ENCODE measurements at places on chromosomes 2 and 18.
A peak's percentile ranks its signal among the peaks of the same experiment; 100 is the strongest.

DNA sequence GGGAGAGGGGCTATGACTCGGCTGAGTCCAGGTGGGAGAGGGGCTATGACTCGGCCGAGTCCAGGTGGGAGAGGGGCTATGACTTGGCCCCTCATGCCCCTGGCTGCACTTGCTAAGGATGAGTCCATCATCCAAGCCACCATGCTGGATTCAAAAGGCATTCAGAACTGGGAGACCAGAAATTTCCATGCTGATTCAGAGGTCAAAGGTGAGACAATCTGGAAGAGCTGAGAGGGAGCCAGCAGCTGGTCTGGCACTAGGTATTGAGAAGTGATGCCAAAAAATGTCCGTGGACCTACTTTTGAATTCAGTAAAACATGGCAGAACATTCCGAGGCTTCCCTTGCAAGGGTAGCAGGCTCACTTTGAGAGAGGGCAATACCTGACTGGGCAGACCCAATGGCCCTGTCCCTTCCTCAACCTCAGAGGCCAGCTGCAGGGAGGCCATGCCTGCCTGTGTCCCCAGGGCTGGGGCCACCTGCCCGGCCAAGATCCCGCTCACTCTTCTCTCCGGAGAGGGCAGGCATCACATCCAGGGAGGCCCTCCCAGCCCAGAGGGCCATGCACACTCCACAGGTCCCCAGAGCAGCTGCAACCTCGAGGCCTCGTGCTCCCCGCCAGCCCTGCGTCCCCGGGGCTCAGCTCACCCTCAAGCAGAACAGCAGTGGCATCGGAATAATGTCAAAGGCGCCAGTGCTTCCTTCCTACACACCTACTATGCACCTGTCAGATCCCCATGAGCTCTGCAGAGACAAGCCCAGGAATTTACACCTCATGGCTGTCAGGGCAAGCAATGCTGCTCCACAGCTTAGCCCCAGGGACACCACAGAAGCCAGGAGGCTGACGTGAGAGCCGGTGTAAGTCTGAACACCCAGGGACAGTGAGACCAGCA is 80.2 kb upstream of the GPC1 start:
- no peaks in the 10 kb centered on the region for H3K36me3 ChIP-seq
- H3K27me3 ChIP-seq, result no peaks in the 10 kb centered on the region
- peak; percentile 10 for DNase-seq
- no peak overlapping the region for H3K27ac ChIP-seq
- H3K4me1 ChIP-seq, result no peaks in the 10 kb centered on the region

DNA sequence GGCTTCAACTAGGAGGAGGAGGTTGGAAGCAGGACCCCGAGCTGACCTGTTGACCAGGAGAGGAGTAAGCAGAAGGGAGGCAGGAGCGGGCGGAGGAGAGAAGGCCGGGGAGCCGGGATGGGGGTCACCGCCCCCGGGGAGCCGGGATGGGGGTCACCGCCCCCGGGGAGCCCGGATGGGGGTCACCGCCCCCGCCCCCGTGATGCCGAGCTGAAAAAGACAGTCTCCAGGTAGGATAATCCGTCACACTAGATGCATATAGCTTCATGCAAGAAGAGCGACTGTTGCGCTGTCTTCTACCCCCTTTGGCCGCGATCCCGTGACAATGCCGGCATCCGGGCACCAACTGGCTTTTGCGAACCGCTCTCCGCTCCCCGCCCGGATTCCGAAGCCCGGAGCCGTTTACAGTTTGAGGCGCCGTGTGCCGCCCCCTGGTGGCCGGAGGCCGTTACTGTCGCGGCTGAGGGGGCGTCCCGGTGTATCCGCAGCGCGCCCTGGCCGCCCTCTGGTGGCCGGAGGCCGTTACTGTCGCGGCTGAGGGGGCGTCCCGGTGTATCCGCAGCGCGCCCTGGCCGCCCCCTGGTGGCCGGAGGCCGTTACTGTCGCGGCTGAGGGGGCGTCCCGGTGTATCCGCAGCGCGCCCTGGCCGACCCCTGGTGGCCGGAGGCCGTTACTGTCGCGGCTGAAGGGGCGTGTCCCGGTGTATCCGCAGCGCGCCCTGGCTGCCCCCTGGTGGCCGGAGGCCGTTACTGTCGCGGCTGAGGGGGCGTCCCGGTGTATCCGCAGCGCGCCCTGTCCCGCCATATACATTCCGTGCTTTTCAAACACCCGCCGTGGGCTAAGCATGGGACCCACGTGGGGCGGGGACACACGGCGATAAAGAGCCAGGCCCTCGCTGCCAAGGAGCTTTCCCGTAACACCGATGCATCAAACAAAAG is 89.6 kb downstream of the ACTR3 start:
- H3K27me3 ChIP-seq, result no peaks in the 10 kb centered on the region
- peak; percentile 62 for DNase-seq
- no peak overlapping the region for H3K27ac ChIP-seq

- no peak overlapping the region for H3K27ac ChIP-seq
- no peaks in the 10 kb centered on the region for H3K27me3 ChIP-seq
- peak; percentile 10 for DNase-seq
Measured at GRCh38 chr2:102674836-102675235, 55.5 kb downstream of the SLC9A2 start.

GRCh38 chr2:4499316-4500030 is 796.1 kb downstream of the DCDC2C start:
- H3K27ac ChIP-seq, result no peak overlapping the region
- H3K36me3 ChIP-seq, result no peaks in the 10 kb centered on the region
- no peak overlapping the region for H3K4me3 ChIP-seq
- no peaks in the 10 kb centered on the region for H3K27me3 ChIP-seq

DNA sequence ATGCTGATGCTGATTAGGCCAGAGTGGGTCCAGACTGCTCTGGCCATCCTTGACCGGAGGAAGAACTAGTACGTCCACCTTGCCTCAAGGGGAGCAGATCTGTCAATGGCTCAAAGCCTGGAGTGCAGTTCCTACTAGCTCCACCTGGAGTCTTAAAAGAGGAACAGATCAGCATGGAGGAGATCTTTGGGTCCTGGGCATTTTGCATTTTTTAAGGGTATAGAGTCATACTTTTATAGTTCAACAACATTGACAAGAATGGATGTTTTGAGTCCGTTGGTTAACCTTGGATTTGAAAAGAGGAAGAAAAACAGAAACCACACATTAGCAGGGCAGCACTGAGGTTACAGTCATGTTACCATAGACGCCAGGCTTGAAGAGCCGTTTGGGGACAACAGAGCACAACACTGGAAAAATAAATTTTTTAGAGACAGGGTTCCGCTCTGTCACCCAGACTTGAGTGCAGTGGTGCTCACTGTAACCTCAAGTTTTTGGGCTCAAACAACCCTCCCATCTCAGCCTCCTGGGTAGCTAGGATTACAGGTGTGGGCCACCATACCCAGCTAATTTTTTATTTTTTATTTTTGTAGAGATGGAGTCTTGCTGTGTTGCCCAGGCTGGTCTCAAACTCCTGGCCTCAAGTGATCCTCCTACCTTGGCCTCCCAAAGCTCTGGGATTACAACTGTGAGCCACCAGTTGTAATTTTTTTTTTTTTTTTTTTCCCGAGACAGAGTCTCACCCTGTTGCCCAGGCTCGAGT is 78.5 kb downstream of the PRKCE start:
- peak; percentile 58 for DNase-seq
- H3K36me3 ChIP-seq, result no peaks in the 10 kb centered on the region
- H3K27me3 ChIP-seq, result no peaks in the 10 kb centered on the region

GRCh38 chr2:236173036-236173728 is 5.0 kb upstream of the GBX2 start:
- H3K36me3 ChIP-seq, result no peaks in the 10 kb centered on the region
- no peak for DNase-seq
- H3K4me1 ChIP-seq, result peaks cover 6% of the 10 kb centered on the region
- no peak overlapping the region for H3K4me3 ChIP-seq
- peaks cover 72% of the 10 kb centered on the region for H3K27me3 ChIP-seq
- no peak overlapping the region for H3K27ac ChIP-seq

- DNase-seq, result no peak
- no peak overlapping the region for H3K27ac ChIP-seq
- H3K4me3 ChIP-seq, result no peak overlapping the region
- H3K36me3 ChIP-seq, result no peaks in the 10 kb centered on the region
- H3K27me3 ChIP-seq, result no peaks in the 10 kb centered on the region
- H3K4me1 ChIP-seq, result no peaks in the 10 kb centered on the region
Measured at GRCh38 chr18:12891561-12891960, 7.5 kb upstream of the PTPN2 start.

GRCh38 chr2:132677661-132678060 is 7.7 kb upstream of the LYPD1 start:
- no peaks in the 10 kb centered on the region for H3K4me1 ChIP-seq
- H3K36me3 ChIP-seq, result no peaks in the 10 kb centered on the region
- no peak for DNase-seq
- no peak overlapping the region for H3K4me3 ChIP-seq
- no peak overlapping the region for H3K27ac ChIP-seq

GRCh38 chr2:178764097-178764496 is 43.1 kb downstream of the TTN start:
- H3K27ac ChIP-seq, result no peak overlapping the region
- H3K4me3 ChIP-seq, result no peak overlapping the region
- no peaks in the 10 kb centered on the region for H3K36me3 ChIP-seq
- no peak for DNase-seq

DNA sequence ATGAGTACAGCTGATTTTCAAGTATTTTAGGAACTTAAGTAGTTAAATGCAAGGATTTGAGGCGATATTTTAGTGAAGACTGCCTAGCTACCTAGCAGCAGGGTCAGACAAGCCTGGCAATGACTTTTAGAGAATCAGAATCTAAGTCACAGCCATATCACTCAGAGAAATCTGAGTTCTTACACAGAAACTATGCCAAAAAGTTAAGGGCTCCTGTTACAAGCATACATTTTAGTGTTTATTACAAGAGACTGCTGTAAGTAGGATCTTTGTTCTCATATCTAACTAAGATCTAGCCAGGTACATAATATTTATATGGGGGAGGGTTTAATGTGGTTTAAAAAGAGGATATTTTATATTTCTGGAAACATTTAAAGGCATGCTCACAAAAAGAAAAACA is 37.5 kb downstream of the MAP4K3 start:
- H3K36me3 ChIP-seq, result no peaks in the 10 kb centered on the region
- no peaks in the 10 kb centered on the region for H3K27me3 ChIP-seq
- H3K27ac ChIP-seq, result no peak overlapping the region
- peaks cover 12% of the 10 kb centered on the region for H3K4me1 ChIP-seq

DNA sequence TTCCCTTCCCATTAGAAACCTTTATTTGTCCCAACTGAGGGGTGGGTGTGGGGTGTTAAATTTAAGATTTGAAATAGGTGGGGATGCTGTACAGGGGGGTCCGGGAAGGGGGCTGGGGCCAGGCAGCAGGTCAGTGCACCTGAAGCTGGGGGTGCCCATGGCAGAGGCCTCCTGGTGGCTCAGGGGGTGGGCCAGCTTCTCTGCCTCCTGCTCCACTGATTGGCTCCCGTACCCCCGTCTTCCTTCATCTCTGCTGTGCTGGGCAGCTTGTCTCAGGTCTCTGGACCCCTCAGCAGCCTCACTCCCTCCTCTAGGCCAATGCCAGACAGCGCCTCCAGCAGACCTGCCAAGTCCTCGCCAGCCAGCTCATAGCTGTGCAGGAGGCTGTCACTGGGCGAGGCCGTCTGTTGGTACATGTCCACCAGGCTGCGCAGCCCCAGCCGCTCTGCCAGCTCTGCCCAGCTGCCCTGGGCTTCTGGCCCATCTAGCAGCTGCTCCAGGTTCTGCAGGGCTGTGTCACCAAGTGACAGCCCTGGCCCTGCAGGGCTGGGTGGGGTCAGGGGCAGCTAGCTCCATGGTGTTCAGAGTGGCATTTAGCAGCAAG is 2.0 kb upstream of the ANKRD62 start:
- no peaks in the 10 kb centered on the region for H3K36me3 ChIP-seq
- no peak overlapping the region for H3K27ac ChIP-seq
- no peak for DNase-seq
- no peak overlapping the region for H3K4me3 ChIP-seq

DNA sequence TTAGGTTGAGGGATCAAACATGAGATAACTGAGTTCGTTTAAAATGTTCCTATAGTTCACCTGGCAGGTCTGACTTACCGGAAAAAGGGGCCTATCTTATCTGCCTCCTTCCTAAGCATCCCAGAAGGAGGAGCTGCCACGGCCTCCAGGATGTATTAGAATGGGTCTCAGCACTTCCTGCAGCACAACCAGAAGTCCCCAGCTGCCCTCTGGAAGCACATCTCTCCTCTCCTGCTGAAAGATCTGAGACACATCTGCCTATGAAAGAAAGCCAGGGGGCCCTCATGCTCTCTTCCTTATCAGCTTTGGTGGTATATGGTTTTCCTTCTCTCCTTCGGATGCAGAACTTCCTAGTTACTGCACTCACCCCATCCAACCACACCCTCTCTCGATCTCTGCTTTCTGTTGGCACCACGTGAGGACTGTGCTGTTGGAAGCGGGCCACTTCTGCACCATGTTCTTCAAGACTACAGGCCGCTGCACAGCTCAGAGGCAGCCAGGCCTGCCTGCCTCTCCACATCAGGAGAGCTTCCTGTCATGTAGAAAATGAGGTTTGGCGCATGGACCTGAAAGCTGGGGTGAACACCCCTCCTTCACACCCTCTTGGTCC is 6.5 kb downstream of the IGFBP5 start:
- H3K4me1 ChIP-seq, result peaks cover 7% of the 10 kb centered on the region
- H3K4me3 ChIP-seq, result no peak overlapping the region
- H3K36me3 ChIP-seq, result no peaks in the 10 kb centered on the region
- no peak overlapping the region for H3K27ac ChIP-seq
- H3K27me3 ChIP-seq, result peaks cover 5% of the 10 kb centered on the region

GRCh38 chr18:70273021-70273420 is 15.8 kb upstream of the SOCS6 start:
- no peaks in the 10 kb centered on the region for H3K27me3 ChIP-seq
- H3K4me1 ChIP-seq, result no peaks in the 10 kb centered on the region
- H3K27ac ChIP-seq, result no peak overlapping the region
- no peaks in the 10 kb centered on the region for H3K36me3 ChIP-seq

DNA sequence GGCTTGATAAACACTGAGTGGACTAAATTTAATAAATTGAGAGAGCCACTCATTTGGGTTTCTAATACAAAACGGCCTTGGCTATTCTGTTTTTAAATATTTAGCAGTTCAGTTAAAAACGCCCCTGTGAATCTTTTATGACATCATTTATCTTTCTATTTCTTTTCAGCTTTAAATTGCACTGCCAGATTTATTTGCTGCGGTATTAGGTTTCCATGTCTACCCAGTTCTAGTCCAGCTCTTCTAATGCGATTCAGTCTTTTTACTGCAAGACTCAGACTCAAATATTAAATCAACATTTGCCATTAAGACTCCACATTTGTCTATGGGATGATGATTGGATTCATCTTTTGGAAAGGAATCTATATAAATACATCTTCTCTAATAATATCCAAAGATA is 2174.3 kb upstream of the PIK3C3 start:
- no peaks in the 10 kb centered on the region for H3K4me1 ChIP-seq
- H3K27ac ChIP-seq, result no peak overlapping the region
- no peak for DNase-seq
- no peaks in the 10 kb centered on the region for H3K36me3 ChIP-seq

DNA sequence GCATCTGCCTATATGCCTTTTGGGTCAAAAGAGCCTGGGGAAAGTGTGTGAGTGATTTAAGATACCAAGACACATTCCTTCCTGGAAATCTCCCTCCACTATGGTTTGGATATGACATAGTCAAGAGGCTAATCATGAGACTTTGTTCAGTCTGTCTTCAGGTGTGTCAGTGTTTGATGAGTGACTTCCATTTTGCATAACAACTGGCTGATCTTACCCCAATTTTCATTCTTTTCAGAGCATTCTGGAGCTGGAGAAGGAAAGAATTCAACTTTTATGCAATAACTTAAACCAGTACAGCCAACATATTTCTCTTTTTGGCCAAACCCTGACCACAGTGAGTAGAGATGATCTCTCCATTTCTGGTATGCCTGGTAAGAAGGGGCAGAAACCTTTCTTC is 39.4 kb downstream of the SPC25 start:
- no peaks in the 10 kb centered on the region for H3K36me3 ChIP-seq

- H3K27me3 ChIP-seq, result no peaks in the 10 kb centered on the region
- H3K4me1 ChIP-seq, result peaks cover 3% of the 10 kb centered on the region
- no peak for DNase-seq
- no peaks in the 10 kb centered on the region for H3K36me3 ChIP-seq
- H3K4me3 ChIP-seq, result no peak overlapping the region
- H3K27ac ChIP-seq, result no peak overlapping the region
Measured at GRCh38 chr2:231418820-231419640, 23.5 kb downstream of the B3GNT7 start.
